ENCODE measurements at places on chromosomes 7 and 10.

- no peak for DNase-seq
Observed at GRCh38 chr10:100781145-100781665, 35.8 kb downstream of the PAX2 start.

- no peak for DNase-seq
Observed at GRCh38 chr10:54133203-54133602, 667.8 kb downstream of the PCDH15 start.

DNA sequence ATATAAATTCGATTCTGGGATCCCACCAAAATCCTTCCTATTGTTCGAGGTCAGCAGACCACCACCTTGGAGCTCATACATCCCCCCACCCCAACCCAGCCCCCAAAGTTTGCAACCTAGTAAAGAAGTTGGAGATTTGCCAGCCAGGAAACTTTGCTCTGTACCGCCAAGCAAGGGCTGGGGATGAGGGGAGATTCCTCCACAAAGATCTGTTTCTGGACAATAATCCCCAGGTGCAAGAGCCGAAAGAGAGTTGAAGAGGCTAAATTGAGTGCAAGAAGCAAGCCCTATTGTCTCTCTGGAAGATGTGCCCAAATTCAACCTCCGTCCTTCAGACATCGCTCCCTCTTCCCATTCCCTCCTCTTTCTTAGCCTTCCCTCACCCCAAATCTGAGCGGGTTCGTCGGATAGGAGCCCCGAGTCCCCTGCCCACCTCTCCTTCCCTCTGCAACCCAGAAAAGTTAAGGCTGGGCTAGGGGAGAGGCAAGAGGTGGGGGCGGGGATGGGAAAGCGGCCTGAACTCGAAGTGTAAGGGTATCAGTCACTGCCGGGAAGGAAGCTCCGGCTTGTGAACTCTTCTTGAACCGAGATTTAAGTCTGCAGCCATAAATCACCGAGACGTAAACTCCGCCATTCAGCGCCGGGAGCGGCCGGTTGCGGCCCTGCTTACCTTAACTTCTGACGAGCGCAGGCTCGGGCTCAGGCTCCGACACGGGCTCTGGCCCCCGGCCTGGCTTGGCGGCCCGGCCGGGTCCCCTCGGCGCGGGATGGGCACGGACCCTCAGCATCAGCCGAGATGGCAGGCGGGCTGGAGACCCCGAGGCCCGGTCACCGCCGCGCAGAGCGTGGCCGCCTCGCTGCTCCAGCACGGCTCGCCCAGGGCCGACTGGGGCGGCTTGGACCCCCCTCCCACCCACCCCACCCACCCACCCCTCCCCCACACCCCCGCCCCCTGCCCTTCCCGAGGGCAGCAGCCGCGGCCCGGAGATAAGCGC is 10.8 kb upstream of the HOXA2 start:
- no peak for DNase-seq

GRCh38 chr10:71216751-71217265 is 4.4 kb downstream of the UNC5B start:
- DNase-seq: no peak

GRCh38 chr7:101589976-101590662 is 39.0 kb downstream of the MYL10 start:
- DNase-seq: no peak

DNA sequence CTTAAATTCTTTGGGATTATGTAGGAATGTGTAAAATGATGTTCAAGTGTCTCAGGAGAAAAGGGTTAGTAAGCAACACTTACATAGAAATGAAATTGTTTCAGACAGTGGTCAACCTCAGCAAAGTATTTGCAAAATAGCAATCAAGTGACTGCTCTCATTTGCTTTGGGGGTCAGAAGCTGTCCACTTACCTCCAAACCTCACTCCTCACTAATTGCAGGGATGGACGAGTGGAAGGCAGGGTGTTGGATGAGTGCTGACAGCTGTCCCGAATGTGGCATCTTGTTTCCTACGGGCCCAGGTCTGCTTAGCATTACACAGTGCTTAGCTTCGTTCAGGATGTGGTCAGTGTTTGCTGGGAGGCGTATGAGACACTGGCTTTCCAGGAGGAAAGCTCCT is 437.0 kb downstream of the SUGCT start:
- peak; percentile 97 for DNase-seq

GRCh38 chr10:70425096-70425495 is 16.4 kb downstream of the NODAL start:
- no peak for DNase-seq

GRCh38 chr10:62946278-62946677 is 130.1 kb upstream of the EGR2 start:
- no peak for DNase-seq

- DNase-seq: no peak
Observed at GRCh38 chr7:120023494-120024167, 249.3 kb upstream of the KCND2 start.

GRCh38 chr7:42522227-42522991 is 285.4 kb upstream of the GLI3 start:
- no peak for DNase-seq

GRCh38 chr7:148727501-148728278 is 29.0 kb downstream of the CUL1 start:
- no peak for DNase-seq

DNA sequence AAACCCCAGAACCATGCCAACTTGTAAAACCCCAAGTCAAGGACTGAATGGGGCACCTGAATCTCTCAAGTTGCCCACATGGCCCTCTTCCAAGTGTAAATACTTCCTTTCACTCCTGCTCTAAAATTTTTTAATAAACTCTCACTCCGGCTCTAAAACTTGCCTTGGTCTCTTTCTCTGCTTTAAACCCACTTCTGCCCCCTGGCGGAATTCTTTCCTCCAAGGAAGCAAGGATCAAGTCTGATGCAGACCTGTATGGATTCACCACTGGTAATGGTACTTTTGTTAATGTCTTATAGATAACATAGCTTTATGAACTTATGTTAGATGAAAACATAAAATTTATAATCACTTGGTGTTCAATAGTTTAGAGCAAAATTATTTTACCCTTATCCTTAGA is 33.8 kb downstream of the SLC16A9 start:
- DNase-seq: no peak

GRCh38 chr10:21314111-21314626 is 211.3 kb downstream of the SKIDA1 start:
- no peak for DNase-seq

Data from BJ (cell line).